Uterus (tissue), 4 donors: ENCODE measurements at places on chromosomes 7 and 10. TPM values are rescaled to one million over a fixed set of nuclear protein-coding genes. Genes with fewer than 3 reads are reported as not detected.

The ZDHHC6 gene
- total RNA-seq = 37.2 TPM

DNA sequence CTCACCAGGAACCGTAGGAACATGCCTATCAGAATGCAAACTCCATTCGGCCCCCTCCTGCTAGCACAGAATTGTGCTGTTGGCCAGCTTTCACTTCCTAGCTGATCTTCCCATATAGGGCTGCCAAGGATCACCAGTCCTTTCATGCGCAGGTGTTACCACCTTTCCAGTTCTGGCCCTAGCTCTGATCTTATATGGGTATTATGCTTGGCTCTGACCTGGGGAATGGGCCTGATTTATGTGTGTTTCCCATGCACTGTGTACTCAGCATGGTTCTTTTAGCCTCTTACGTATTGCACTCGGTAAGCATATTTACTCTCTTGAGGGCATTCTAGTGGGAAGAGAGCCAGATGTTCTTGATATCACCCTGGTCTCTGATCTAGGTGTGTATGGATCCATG, 11.1 kb downstream of the SLC35G1 start:
- no peak overlapping the region for H3K27ac ChIP-seq
- H3K4me1 ChIP-seq = no peaks in the 10 kb centered on the region
- no peaks in the 10 kb centered on the region for H3K27me3 ChIP-seq
- no peak for DNase-seq

- H3K27me3 ChIP-seq = no peaks in the 10 kb centered on the region
- no peak for DNase-seq
- peak overlapping the region; percentile 94 for H3K27ac ChIP-seq
- no peaks in the 10 kb centered on the region for H3K36me3 ChIP-seq
- peaks cover 65% of the 10 kb centered on the region for H3K4me1 ChIP-seq
Measured at GRCh38 chr10:79147796-79148451, 79.2 kb downstream of the ZMIZ1 start.

DNA sequence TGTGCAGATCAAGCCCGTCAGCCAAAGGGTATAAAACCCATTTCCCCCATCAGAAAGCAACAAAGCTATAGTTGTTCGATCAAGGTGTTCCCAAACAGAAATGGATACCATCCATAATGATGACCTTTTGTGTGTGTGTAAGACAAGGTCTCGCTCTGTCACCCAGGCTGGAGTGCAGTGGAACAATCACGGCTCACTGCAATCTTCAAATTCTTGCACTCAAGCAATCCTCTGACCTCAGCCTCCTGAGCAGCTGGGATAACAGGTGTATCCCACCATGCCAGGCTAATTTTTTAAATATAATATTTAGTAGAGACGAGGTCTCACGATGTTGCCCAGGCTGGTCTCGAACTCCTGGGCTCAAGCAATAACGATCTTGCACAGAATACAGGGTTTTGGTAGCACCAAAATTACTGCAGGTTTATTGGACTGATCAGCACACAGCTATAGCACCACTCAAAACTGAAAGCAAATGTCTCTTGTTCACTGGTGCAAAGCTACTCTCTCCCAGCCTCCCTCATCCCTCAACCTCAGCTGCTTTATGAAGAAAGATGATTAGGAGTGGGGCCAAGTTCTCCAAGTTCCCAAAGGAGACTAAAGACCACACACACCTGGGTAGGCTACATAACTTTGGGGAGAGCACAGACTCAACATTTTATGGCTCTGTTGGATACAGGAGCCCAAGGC, 80.5 kb downstream of the ABI1 start:
- H3K4me1 ChIP-seq = no peaks in the 10 kb centered on the region
- H3K36me3 ChIP-seq = no peaks in the 10 kb centered on the region
- no peaks in the 10 kb centered on the region for H3K27me3 ChIP-seq
- DNase-seq = no peak
- H3K27ac ChIP-seq = no peak overlapping the region

DNA sequence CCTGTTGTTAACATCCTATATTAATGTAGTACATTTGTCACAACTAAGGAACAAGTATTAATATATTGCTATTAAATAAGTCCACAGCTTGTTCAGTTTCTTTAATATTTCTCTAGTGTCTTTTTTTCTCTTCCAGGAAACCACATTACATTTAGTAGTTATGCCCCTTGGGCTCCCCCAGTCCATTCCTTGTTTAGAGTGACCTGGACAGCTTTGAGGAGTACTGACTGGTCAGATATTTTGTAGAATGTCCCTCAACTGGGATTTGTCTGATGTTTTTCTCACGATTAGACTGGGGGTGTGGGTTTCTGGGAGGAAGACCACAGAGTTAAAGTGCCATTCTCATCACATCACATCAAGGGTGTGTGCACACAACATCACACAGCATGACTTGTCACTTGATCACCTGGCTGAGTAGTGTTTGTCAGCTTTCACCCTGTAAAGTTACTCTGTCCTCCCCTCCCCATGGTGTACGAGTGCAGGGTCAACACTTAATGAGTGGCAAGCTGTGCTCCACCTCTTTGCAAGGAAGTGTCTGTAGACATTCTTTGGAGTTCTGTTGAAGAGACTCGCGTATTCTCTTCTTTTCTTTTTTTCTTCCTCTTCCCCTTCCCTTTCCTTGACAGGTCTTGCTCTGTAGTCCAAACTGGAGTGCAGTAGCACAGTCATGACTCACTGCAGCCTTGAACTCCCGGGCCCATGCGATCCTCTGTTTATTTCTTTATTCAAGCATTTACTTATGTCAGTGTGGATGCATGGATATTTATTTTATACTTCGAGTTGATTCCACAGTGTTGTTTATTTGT, 10.2 kb downstream of the LMTK2 start:
- no peaks in the 10 kb centered on the region for H3K27me3 ChIP-seq
- H3K4me1 ChIP-seq = no peaks in the 10 kb centered on the region
- H3K36me3 ChIP-seq = no peaks in the 10 kb centered on the region
- no peak for DNase-seq
- H3K4me3 ChIP-seq = no peak overlapping the region

DNA sequence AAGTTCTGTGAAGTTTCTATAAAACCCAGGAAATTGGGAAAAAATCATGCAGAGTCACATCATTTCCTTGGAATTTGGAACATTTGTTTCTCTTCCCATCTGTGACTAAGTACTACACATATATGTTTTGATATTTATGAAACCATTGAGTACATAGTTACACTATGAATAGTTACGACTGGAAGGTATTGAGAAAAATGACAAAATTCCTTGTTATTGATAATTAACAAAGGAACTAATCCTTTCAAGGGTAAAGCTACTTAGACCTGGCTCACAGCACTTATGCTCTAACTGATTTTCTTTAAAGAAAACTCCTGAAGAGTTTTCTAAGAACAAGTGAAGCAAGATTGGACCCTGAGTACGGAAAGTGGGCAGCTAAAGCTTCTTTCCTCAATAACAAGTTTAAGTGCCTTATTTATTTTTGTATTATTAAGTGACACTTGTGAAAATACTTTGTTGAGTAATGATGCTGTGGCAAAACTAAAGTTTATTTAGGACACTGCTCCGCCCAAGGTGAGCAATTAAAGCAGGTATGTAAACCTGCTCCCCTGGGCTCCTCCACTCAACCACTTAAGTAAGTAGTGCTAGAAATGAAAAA, 12.0 kb upstream of the GLCCI1 start:
- H3K27ac ChIP-seq = no peak overlapping the region
- no peak for DNase-seq
- no peaks in the 10 kb centered on the region for H3K27me3 ChIP-seq
- H3K4me1 ChIP-seq = no peaks in the 10 kb centered on the region
- no peaks in the 10 kb centered on the region for H3K36me3 ChIP-seq

GRCh38 chr7:131636092-131636491, 79.7 kb upstream of the PODXL start:
- no peak overlapping the region for H3K4me3 ChIP-seq
- H3K36me3 ChIP-seq = no peaks in the 10 kb centered on the region
- H3K4me1 ChIP-seq = peaks cover 3% of the 10 kb centered on the region
- H3K27ac ChIP-seq = peak overlapping the region; percentile 24

DNA sequence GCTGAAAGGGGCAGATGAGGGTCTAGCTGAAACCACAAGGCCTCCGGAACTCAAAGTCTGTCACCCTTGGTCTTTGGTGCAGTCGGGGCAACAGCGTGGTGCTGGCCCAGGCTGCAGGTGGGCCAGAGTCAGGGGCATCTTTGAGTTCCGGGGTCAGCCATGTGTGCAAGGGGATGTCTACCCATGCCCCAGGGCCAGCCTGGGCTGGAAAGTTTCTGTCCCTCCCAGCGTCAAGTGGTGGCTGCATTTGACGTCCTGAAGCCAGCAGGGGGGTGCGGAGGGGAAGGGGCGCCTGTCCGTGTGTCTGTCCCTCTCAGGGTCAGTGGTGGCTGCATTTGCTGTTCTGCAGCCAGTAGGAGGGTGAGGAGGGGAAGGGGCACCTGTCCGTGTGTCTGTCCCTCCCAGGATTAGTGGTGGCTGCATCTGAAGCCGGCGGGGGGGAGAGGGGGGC, 638 bp downstream of the BRAT1 start:
- H3K4me3 ChIP-seq = peak overlapping the region; percentile 94
- H3K4me1 ChIP-seq = no peaks in the 10 kb centered on the region
- no peaks in the 10 kb centered on the region for H3K27me3 ChIP-seq
- H3K27ac ChIP-seq = peak overlapping the region; percentile 98
- H3K36me3 ChIP-seq = no peaks in the 10 kb centered on the region

DNA sequence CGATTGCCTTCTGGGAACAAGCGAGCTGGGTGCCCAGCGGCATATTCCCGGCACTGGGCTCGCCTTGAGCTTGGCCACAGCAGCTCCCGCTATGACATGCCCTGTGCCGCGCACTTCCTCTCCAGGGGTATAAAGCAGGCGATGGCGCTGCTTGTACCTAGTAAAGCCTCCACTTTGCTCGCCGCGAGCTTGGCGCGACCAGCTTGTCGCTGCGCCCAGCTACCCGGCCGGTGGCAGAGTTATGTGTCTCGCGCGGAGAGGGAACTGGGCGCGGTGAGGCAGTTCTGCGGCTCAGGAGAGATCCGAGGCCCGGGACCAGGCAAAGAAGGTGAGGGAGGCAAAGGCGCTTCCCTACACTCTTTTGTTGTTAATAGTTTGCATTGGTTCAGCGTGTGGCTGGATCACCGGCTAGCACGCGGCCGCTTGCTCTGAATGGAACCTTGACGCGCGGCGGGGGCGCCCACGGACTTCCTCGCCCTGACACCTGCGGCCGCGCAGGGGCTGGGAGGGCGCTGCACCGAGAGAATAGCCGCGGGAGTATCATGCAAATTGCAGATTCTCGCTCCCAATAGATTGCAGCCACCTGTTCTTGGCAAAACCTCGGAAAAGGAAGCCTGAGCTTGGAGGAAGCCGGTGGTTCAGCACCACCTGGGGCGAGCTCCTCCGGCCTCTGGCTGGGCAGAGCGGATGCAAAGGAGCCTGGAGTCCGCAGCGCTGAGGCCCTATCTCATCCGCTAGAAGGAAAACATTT, 3.0 kb upstream of the BUB3 start:
- no peaks in the 10 kb centered on the region for H3K36me3 ChIP-seq
- no peak for DNase-seq

DNA sequence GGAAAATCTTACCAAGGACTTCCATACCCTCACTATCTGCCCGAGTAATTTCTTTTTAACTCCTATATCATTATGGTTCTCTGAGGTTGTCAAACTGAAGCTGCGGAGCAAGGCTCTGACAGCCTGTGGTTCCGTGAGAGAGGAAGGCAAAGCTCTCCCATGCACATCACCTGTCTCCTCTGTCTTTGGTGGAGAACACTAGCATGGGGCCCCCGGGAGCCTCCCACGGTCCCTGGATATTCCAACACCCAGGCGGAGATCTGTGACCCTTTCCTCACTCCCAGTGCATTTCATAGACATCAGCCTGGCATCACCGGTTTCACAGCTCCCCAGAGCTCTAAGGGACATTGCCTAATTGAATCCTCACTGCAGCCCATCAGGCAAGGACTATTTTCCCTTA, 10.4 kb downstream of the RBP4 start:
- H3K27ac ChIP-seq = no peak overlapping the region
- H3K4me3 ChIP-seq = no peak overlapping the region
- no peak for DNase-seq
- no peaks in the 10 kb centered on the region for H3K4me1 ChIP-seq
- H3K36me3 ChIP-seq = no peaks in the 10 kb centered on the region

The PTPRZ1 gene
- total RNA-seq = 0.76 TPM

- no peaks in the 10 kb centered on the region for H3K36me3 ChIP-seq
- DNase-seq = no peak
- no peaks in the 10 kb centered on the region for H3K27me3 ChIP-seq
- H3K4me3 ChIP-seq = no peak overlapping the region
Measured at GRCh38 chr7:147245274-147245673, 1128.7 kb downstream of the CNTNAP2 start.

DNA sequence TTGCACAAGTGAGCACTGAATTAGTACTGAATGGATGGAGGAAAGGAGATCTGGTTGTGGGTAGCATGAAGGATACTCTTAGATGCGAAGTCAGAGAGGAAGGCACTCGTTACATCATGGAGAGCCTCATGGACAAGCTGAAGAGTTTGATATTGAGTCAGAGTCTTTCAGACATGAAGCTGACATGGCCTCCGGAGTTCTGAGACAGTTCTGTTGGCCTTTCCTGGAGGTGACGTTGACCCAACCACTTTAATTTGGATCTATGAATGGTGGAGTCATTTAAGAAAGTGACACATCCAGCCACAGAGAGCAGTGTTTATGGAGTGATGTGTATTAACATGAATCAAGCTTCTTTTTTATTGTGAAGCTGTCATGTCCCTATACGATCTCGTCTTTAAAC, 286.3 kb upstream of the CDC14C start:
- H3K4me1 ChIP-seq = no peaks in the 10 kb centered on the region
- no peaks in the 10 kb centered on the region for H3K36me3 ChIP-seq
- no peak for DNase-seq
- no peak overlapping the region for H3K4me3 ChIP-seq
- H3K27ac ChIP-seq = no peak overlapping the region
- no peaks in the 10 kb centered on the region for H3K27me3 ChIP-seq

DNA sequence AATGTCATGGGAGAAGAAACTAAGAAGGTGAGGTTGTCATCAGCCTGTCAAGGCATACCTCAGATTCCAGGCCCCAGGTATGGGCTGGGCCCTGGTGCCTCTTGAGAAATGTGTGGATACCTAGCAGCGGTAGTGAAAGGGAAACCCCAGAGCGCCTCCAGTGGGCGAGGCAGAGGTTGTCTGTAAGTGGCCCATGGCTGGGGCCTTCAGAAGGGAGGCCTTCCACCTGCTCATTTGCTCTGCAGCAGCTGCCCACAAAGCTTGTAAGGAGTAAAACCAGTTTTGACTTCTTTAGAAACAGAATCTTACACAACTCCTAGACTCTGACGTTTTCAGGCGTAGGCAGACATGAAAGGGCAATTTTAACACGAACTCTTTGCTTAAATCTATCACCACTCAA, 509.9 kb downstream of the PARD3 start:
- no peaks in the 10 kb centered on the region for H3K27me3 ChIP-seq
- H3K36me3 ChIP-seq = no peaks in the 10 kb centered on the region
- no peak for DNase-seq

The AOAH gene
- total RNA-seq = 60.9 TPM

DNA sequence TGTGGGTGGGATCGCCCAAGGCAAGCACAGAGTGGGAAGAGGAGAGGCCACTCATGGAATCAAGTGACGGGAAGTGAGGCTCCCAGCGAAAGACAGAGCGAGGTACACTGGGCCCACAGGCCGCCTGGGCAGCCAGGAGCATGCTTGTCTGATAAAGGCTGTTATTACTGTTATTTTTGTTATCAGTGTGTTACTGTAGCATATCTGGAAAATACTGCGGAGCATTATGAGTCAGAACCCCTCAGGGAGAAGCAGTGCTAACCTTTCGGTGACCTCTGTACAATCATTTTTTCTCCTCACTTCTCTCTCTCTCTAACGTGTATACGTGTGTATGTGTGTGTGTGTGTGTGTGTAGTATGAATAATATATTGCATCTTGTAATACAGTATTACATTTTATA, 3.8 kb upstream of the TCERG1L start:
- no peak for DNase-seq
- H3K4me3 ChIP-seq = no peak overlapping the region
- H3K4me1 ChIP-seq = peaks cover 8% of the 10 kb centered on the region
- no peaks in the 10 kb centered on the region for H3K36me3 ChIP-seq
- no peaks in the 10 kb centered on the region for H3K27me3 ChIP-seq
- no peak overlapping the region for H3K27ac ChIP-seq
